Right lung (tissue), 10 donors: ENCODE measurements at places on chromosomes 16 and 17. TPM values are rescaled to one million over a fixed set of nuclear protein-coding genes. Genes with fewer than 3 reads are reported as not detected.

Gene ZNF668
- polyA plus RNA-seq, result 8.1 TPM

Gene LAT
- 8.5 TPM for polyA plus RNA-seq

Gene PMP22
- polyA plus RNA-seq, result 139 TPM

GRCh38 chr17:53093391-53093790 is 729.3 kb upstream of the KIF2B start:
- DNase-seq, result no peak

DNA sequence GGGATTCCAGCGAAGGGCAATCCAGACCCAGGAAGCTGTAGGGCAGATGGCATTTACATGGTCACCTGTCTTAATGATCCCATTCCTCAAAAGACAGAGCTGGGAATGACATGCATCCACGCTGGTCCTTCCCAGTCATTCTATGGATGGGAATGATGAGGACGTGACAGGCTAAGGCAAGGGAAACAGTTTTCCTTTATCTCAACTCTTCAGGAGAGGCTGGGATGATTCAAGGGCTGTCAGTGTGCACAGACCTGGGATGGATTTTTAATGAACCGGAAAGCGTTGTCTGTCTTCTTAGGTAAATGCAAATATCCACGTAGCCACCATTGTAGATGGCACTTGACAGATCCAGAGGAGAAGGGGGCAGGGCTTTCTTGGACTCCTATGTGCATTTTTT is 483.2 kb upstream of the EEF2KMT start:
- no peak for DNase-seq

DNA sequence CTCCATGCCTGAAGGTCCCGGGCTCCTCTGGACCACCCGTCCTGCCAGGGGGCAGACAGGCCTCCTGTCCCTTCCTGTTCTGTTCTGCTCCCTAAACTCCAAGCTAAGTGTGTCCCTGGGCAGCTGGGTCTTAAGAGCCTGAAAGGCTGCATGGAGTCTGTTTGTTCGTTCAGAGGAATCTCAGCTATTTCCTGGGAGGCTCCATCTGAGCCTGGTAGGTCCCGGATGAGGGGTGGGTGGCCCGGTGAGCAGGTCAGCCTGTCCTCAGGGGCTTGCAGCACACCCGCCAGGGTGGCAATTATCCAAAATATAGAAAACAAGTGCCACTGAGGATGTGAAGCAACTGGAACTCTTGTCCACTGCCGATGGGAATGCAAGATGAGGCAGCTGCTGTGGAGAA is 12.6 kb downstream of the ACTG1 start:
- no peak for DNase-seq

DNA sequence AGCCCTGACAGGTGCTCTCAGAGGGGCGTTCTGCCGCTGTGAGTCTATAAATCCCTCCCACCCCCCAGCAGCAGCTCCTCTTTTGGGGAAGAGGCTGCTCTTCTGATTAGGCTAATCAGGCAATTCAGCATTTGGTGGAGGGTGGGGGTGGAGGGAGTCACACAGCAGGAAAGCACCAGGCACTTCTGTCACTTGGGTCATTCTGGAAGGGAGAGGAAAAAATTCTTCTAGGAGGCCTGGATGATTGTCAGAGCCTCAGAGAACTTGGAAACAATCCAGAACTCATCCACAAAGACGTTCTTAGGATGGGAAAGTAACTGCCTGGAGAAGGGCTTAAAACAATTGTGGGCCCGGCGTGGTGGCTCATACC is 7.3 kb upstream of the SSTR2 start:
- DNase-seq, result no peak

- no peak for DNase-seq
Measured at GRCh38 chr17:81400996-81401722, 5.9 kb downstream of the BAHCC1 start.

GRCh38 chr16:50427107-50427506 is 58.3 kb upstream of the BRD7 start:
- no peak for DNase-seq

DNA sequence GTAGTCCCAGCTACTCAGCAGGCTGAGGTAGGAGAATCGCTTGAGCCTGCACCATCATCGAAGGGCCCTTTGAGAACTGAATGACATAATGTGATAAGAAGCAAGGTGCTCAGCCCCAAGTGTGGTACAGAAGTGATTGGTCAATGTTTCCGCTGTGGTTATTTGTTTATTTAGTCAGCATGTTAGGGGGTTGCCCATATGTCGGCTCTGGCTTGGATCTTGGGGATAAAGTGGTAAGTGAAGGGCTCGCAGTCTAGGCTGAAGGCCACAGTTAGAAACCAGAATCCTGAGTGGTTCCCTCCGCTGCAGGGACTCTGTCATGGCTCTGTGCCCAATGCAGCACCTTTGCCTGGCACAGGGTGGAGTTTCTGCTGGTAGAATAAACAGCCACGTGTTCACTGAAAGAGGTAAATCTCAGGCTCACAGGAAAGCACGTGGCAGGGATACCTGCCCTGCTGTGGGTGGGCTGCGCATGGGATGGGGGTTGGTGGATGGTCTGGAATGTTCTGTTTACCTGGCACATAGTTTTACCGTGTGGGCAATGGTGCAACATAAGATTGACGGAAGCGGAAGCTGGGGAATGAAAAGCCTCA is 35.4 kb downstream of the SYT17 start:
- no peak for DNase-seq

DNA sequence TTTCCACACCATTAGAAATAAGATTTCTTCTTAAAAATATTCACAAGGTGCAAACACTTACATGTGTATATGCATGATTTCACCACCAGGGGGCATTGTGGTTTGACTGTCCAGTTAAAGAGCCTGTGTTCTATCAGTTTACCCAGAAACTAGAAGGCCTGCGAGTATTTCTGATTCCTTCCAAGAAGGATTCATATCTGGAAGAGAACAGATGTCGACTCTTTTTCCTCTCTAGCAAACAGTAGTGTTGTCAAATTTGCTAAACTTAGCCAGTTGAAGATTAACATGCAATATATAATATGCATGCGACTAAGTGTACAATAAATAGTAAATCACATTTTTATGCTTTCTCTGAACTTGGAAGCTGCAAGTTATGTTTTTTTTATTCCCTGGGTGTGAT is 404.1 kb downstream of the WWOX start:
- peak; percentile 81 for DNase-seq
